Aorta (tissue), 5 donors: ENCODE measurements at places on chromosomes 4 and X. TPM values are rescaled to one million over a fixed set of nuclear protein-coding genes. Genes with fewer than 3 reads are reported as not detected.

GRCh38 chrX:72057331-72057730 is 74.4 kb downstream of the RTL5 start:
- no peak for DNase-seq
- H3K4me3 ChIP-seq, result no peak overlapping the region
- no peak overlapping the region for H3K27ac ChIP-seq
- no peaks in the 10 kb centered on the region for H3K4me1 ChIP-seq
- H3K36me3 ChIP-seq, result no peaks in the 10 kb centered on the region
- H3K27me3 ChIP-seq, result no peaks in the 10 kb centered on the region

The MSX1 gene
- total RNA-seq, result 4.5 TPM

DNA sequence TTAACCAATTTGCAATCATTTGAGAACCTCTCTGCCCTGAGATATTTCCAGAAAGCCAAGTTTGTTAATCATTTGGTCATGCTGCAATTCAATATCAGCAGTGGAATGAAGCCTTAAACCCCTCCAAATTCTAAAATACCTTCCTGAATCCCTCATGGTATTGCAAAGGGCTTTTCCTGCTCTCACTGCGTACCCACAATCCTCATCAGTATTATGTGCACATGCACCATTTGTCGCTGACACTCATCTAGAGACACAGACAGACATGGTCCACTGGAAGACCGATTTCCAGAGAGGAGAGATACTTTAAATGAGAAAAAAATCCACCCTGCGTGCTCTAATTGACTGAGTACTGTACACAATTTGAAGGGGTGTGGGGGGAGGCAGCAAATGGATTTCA is 104.4 kb downstream of the GPC3 start:
- no peak overlapping the region for H3K27ac ChIP-seq
- no peaks in the 10 kb centered on the region for H3K36me3 ChIP-seq
- no peaks in the 10 kb centered on the region for H3K27me3 ChIP-seq
- DNase-seq, result no peak
- H3K4me1 ChIP-seq, result no peaks in the 10 kb centered on the region

The FGD1 gene
- total RNA-seq, result 7.2 TPM

- no peaks in the 10 kb centered on the region for H3K27me3 ChIP-seq
- no peak overlapping the region for H3K4me3 ChIP-seq
- no peak overlapping the region for H3K27ac ChIP-seq
- no peaks in the 10 kb centered on the region for H3K4me1 ChIP-seq
- no peaks in the 10 kb centered on the region for H3K36me3 ChIP-seq
- DNase-seq, result no peak
Measured at GRCh38 chr4:61204353-61205060, 4.4 kb downstream of the ADGRL3 start.

DNA sequence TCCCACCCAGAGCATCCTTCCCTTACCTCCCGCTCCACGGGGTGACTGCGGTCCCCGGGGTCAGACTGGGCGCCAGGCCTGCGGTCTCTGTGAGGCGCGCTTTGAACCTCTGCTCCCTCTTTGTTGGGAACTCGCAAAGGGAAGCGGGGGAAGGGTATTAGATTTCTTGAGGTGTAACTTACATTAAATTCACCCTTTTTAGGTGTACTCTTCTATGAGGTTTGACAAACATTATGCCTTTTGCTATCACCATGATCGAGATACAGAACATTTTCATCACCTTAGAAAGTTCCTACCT is 569 bp downstream of the DCK start:
- H3K4me1 ChIP-seq, result no peaks in the 10 kb centered on the region
- no peaks in the 10 kb centered on the region for H3K36me3 ChIP-seq
- H3K27me3 ChIP-seq, result no peaks in the 10 kb centered on the region
